ENCODE measurements at places on chromosomes 5 and 9. TPM values are rescaled to one million over a fixed set of nuclear protein-coding genes. Genes with fewer than 3 reads are reported as not detected.

DNA sequence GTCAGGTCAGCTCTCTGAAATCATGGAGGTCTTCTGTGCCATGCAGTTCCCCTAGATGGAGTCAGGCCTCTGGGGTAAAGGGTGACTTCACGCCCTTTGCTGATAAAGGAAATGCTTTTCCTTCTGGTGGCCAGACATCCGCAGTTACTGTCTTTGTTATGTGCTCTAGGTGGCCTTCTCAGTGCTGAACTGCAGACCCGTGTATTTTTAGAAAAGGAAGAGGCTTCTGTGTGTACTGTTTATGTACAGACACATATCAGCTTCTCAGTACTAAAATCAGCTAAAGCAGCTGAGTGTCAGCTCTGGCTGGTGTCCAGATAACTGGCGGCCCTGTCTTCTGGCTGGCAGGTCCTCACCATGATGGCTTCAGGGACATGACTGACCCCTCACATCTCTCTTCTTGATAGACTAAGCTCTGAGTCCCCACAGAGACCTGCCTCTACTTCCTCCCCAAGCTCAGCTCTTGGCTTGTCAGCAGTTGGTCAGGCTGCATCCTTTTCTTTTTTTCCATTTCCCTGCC, 75.3 kb downstream of the ARHGAP26 start:
- DNase-seq: no peak

DNA sequence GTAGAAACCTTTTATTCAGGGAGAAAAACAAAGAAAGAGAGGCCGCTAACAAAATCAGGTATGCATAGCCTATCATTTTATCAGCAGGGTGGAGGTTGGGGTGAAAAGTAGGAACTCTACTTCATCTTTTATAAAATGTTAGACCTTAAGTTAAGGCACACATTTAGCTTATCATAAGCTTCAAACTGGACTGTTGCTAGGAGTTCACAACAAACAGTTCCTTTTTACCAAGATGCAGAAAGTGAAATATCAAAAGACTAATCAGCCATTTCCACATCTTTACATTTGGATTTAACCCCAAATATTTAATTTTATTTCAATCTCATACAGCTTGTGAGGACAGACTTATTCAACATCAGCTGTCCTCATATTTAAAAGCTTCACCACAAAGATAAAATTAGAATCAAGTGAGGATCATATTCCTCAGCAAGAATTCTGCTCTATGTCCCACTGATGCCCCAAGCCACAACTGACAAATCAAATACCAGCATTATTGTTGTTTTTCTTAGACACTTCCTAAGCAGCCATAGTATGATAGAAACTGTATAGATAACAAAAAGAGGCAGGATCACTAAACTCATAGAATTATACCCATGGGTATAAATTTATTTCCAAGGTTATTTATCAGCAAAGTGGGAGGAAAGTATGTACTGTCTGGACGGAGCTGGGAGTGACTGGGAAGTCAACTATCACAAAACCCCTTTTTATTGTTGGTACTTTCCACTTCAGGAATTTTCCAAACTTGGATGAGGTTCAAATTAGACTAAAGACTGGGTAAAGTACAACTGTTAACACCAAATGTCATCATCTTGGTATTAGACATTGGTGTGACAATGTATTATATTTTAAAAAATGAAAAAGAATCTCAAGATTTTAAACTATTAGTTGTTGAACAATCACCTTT, 29.9 kb upstream of the MYOT start:
- DNase-seq: no peak

- no peak for DNase-seq
Observed at GRCh38 chr9:133237035-133237731, 28.1 kb upstream of the OBP2B start.

- peak; percentile 74 for DNase-seq
Observed at GRCh38 chr5:14144586-14145434, 1.7 kb downstream of the TRIO start.

Gene OLFM1
- total RNA-seq: 6.0 TPM

DNA sequence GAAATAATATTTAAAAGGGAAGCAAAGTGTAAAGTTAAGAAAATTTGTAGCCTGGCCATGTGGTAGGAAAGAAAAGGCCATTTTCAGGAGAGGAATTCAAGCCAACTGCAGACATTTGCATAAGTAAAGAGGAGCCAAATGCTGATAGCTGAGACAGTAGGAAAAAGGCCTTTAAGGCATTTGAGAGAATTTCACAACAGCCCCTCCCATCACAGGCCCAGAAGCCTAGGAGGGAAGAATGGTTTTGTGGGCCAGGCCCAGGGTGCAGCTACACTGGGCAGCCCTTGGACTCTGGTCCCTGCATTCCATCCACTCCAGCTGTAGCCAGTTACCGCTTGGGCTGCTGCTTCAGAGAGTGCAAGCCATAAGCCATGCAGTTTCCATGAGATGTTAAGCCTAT, 1556.8 kb downstream of the EFNA5 start:
- no peak for DNase-seq

- peak; percentile 69 for DNase-seq
Observed at GRCh38 chr5:172110921-172111851, 76.8 kb downstream of the STK10 start.

GRCh38 chr9:14485366-14485765, 171.4 kb upstream of the NFIB start:
- DNase-seq: no peak

GRCh38 chr5:108581026-108581425, 166.7 kb upstream of the FER start:
- DNase-seq: no peak

DNA sequence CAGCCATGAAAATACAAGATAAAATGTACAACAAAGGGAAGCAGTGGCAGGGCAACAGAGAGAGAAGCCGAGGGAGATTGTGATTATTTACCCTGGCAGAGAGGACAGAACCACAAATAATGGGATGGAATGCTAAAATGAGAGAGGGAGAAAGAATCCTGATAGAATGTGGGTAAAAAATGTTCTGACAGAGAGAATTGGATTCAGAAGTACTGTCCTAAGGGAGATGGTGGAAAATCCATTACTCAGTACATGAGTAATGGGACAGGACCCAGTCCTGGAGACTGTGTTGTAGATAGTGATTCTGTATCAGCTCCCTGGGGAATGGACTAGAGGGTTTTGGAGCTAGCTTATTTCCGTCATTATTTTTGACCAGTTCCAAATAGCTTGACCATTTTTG, 831.5 kb downstream of the MAT2B start:
- DNase-seq: no peak

DNA sequence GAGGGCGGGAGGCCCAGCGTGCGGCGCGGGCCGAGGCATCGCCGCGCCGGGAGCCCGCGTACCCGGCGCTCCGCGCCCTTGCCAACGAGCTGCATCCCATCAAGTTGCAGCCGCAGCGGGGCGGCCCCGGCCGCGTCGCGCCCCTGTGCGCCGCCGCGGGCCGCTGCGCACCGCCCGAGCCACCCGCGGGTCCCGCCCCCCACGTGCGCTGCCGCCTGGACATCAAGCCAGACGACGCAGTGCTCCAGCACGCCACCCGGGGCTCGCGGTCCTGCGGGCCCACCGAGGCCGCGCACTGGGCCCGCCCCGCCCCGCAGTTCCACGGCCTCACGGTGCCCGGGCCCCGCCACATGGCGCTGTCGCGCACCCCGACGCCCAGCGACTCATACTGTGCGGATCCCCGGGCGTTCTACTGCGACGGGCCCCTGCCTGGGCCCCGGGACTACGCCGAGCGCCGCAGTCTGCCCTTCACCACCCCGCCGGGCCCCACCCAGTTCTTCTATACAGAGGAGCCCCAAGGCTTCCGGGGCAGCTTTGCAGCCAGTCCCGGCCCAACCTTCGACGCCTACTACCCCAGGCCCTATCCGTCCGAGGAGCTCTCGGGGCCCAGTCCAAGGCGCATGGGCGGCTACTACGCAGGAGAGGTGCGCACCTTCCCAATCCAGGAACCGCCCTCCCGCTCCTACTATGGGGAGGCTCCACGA, 2.6 kb downstream of the AJM1 start:
- no peak for DNase-seq

- no peak for DNase-seq
Observed at GRCh38 chr9:19473605-19474004, 64.8 kb downstream of the ACER2 start.

DNA sequence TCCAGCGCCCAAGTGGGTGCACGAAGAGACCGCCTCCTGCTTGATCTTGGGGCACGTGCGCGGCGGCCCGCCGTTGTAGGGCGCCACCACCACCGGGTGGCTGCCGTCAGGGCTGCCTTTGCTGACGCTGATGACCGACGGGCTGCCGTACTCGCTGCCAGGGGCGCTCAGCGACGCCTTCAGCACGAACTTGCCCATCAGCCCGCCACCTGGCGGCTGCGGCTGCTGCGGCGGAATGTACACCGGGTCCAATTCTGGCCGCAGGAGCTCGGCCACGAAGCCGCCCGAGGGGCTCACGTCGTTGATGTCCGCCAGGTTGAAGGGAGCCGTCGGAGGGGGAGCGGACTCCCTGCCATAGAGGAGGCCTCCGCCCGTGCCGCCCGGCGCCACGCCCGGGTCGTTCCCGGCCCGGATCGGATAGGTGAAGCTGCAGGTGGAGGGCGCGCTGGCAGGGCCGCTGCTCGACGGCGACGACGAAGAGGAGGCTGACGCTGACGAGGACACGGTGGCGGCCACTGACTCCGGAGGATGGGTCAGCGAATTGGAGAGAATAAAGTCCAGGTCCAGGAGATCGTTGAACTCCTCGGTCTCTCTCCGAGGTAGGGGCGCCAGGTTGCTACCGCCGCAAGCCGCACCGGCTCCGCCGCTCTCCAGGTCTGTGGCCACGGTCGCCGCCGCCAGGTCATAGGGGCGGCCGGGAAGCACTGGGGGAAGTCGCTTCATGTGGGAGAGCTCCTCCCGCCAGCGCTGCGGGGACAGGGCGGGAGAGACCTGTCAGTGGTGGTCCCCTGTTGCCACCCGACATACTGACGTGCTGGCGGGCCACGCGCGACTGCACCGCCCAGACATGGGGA, 1.8 kb downstream of the KLF4 start:
- peak; percentile 75 for DNase-seq

DNA sequence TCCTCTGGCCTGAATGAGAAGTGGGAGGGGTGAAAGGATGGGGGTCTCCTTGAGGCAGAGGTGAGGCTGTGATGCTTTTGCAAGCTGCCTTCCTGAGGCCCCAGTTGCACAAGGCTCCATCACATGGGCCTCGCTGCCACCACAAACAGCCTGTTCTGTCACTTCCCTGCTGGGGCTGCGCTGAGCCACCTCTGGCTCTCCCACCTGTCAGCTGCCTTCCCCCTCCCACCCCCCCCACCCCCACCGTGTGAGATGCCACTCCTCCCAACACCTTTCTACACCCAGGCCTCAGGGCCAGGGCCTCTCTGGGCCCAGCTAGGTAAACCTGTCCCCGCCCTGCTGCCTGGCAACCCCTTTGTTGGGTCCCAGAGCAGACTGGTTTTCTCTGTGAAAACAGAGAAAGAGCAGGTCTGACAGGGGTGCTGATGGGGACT, 4.5 kb upstream of the PDLIM4 start:
- no peak for DNase-seq

- DNase-seq: no peak
Observed at GRCh38 chr9:98494852-98495251, 213.9 kb downstream of the GABBR2 start.

DNA sequence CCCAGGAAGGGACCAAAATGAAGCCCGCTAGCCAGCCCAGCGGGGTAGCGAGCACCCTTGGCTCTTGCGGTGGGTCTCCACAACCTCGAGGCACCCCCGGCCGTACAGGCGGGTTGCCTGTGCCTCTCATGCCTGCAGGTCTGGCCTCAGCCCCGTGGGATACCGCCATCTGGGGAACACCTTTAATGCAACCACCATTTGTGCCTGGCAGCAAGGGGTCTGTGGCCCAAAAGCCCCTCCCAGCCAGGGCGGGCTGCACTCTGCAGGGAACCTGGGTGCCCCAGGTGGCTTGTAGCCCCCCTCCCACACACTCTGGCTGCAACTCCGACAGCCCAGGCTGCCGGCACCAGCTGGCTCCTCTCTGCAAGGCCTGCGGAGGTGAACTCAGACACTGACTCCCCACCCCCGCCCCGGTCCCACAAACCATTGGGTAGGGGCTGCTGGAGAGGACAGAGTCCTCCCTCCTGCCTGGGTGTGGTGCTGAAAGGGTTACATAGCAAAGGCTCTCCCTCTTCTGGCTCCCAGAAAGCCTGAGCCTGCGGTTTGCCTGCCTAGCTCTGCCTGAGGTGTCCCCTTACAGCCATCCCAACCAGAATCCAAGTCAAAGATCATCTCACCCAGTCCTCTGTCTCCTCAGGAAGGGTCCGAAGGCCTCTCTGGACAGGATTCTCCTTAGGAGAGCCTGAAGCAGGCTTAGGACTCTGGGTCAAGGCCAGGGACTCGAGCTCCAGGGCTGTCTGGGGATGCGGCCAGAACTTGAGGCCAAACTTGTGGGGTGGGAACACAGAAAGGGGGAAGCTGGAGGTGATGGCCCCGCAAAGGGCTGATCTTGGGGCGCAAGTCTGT, 109.4 kb downstream of the PSD2 start:
- no peak for DNase-seq

DNA sequence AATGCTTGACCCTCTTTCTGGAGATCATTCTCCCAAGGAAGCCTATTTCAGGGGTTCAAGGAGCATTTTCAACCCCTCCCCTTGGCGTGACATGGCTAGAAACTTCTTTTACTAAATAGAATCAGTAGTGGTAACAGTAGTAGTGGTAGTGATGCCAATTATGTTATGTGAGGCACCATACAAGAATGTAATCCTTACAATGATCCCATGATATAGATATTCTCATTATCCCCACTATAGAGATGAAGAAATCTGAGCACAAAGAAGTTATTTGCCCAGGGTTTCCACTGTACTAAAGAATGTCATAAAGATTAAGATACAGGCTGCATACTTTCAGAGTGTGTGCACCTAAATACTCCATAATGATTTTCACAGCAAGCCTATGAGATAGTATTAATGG, 155.4 kb upstream of the CLINT1 start:
- DNase-seq: no peak

- DNase-seq: no peak
Observed at GRCh38 chr5:95221234-95221633, 63.7 kb downstream of the MCTP1 start.

Gene PCDHA10
- 0.24 TPM for total RNA-seq

Gene ORM1
- total RNA-seq: not detected

Measured in left colon (tissue), 2 donors.